Motor neuron (in vitro differentiated cells): ENCODE measurements at places on chromosomes 7 and 10. TPM values are rescaled to one million over a fixed set of nuclear protein-coding genes. Genes with fewer than 3 reads are reported as not detected.

The IGF2BP3 gene
- total RNA-seq, result 28.7 and 31.8 TPM in 2 replicates

The ATG9B gene
- 2.2 and 4.4 TPM in 2 replicates for total RNA-seq

The LRRC61 gene
- total RNA-seq, result 2.8 and 3.9 TPM in 2 replicates

The SPOCK2 gene
- 1.3 and 1.4 TPM in 2 replicates for total RNA-seq

The MOGAT3 gene
- total RNA-seq, result not detected in 2 replicates

The ZNF680 gene
- total RNA-seq, result 6.0 and 7.5 TPM in 2 replicates

The PPP1R3C gene
- 17.1 and 17.6 TPM in 2 replicates for total RNA-seq

The COL1A2 gene
- total RNA-seq, result 1.5 and 1.9 TPM in 2 replicates

The PLPP4 gene
- 0.38 and 1.1 TPM in 2 replicates for total RNA-seq

The UPK3B gene
- 1.5 TPM in 1 of 2 replicates, not detected in the other for total RNA-seq

The TFPI2 gene
- total RNA-seq, result 0.83 and 1.1 TPM in 2 replicates

The GRM8 gene
- 1.8 and 2.0 TPM in 2 replicates for total RNA-seq

The SNX13 gene
- 25.4 and 25.8 TPM in 2 replicates for total RNA-seq

The KIAA1549 gene
- 10.7 and 13.0 TPM in 2 replicates for total RNA-seq

The CDHR1 gene
- 2.9 and 4.8 TPM in 2 replicates for total RNA-seq

The LMTK2 gene
- 12.1 and 12.7 TPM in 2 replicates for total RNA-seq

The SEMA3A gene
- 10.9 and 11.2 TPM in 2 replicates for total RNA-seq

The TM9SF3 gene
- 55.0 TPM in 2 replicates for total RNA-seq

The CYP2C19 gene
- 0.27 TPM in 1 of 2 replicates, not detected in the other for total RNA-seq

The AGR3 gene
- not detected in 2 replicates for total RNA-seq

The FOXK1 gene
- total RNA-seq, result 24.1 and 25.0 TPM in 2 replicates

The RBM33 gene
- 19.1 and 19.8 TPM in 2 replicates for total RNA-seq

The NANOS1 gene
- total RNA-seq, result 0.81 and 1.1 TPM in 2 replicates

The SORCS1 gene
- 11.5 and 12.8 TPM in 2 replicates for total RNA-seq

The PLEKHS1 gene
- 0.27 and 0.85 TPM in 2 replicates for total RNA-seq

The EXOC4 gene
- total RNA-seq, result 47.7 and 48.9 TPM in 2 replicates

The TMEM273 gene
- 0.69 TPM in 1 of 2 replicates, not detected in the other for total RNA-seq

The ASAH2B gene
- total RNA-seq, result 10.1 and 10.5 TPM in 2 replicates

The NRCAM gene
- 1.5 and 2.8 TPM in 2 replicates for total RNA-seq

The CYP3A4 gene
- 0.30 TPM in 1 of 2 replicates, not detected in the other for total RNA-seq

The HOXA4 gene
- total RNA-seq, result 12.3 and 17.3 TPM in 2 replicates

The TCERG1L gene
- total RNA-seq, result 8.1 and 8.3 TPM in 2 replicates

The SPACDR gene
- total RNA-seq, result 1.0 and 1.2 TPM in 2 replicates

The FBXL13 gene
- 3.7 and 3.9 TPM in 2 replicates for total RNA-seq

The UPK3BL2 gene
- not detected in 2 replicates for total RNA-seq

The IFIT1 gene
- 2.3 and 2.7 TPM in 2 replicates for total RNA-seq

The PSD gene
- 43.1 and 45.6 TPM in 2 replicates for total RNA-seq

The NPFFR1 gene
- 0.10 and 0.11 TPM in 2 replicates for total RNA-seq

The TRIM56 gene
- 17.1 and 20.0 TPM in 2 replicates for total RNA-seq

The PAX4 gene
- total RNA-seq, result not detected in 2 replicates

The POLR2J2 gene
- 0.73 and 1.5 TPM in 2 replicates for total RNA-seq

The PIK3CG gene
- 0.05 and 0.14 TPM in 2 replicates for total RNA-seq

The MSS51 gene
- total RNA-seq, result 0.76 and 1.3 TPM in 2 replicates

The MYO3A gene
- total RNA-seq, result 0.07 TPM in 2 replicates

The ASZ1 gene
- total RNA-seq, result not detected in 2 replicates

The GLI3 gene
- 0.38 and 1.1 TPM in 2 replicates for total RNA-seq

The MYL7 gene
- total RNA-seq, result not detected in 2 replicates

The MRPS24 gene
- 108 and 123 TPM in 2 replicates for total RNA-seq

The RAMP3 gene
- total RNA-seq, result 0.63 TPM in 1 of 2 replicates, not detected in the other

The ADRA2A gene
- total RNA-seq, result 3.4 TPM in 2 replicates

The SORBS1 gene
- total RNA-seq, result 1.6 and 2.0 TPM in 2 replicates
